Dermis microvascular lymphatic vessel endothelial cell (primary cell): ENCODE measurements at places on chromosomes 2 and 18.

GRCh38 chr2:188114014-188114413 is 177.7 kb upstream of the GULP1 start:
- DNase-seq, result no peak

GRCh38 chr2:233112776-233113452 is 52.8 kb downstream of the INPP5D start:
- no peak for DNase-seq

- DNase-seq, result no peak
Measured at GRCh38 chr2:130767408-130767775, 12.1 kb downstream of the AMER3 start.

GRCh38 chr2:119694845-119695521 is 16.0 kb downstream of the TMEM177 start:
- no peak for DNase-seq

- no peak for DNase-seq
Measured at GRCh38 chr2:190272457-190272842, 47.2 kb downstream of the HIBCH start.

GRCh38 chr2:238912916-238913875 is 65.3 kb downstream of the TWIST2 start:
- DNase-seq, result no peak

- DNase-seq, result no peak
Measured at GRCh38 chr18:45254709-45255082, 360.6 kb upstream of the SLC14A2 start.

DNA sequence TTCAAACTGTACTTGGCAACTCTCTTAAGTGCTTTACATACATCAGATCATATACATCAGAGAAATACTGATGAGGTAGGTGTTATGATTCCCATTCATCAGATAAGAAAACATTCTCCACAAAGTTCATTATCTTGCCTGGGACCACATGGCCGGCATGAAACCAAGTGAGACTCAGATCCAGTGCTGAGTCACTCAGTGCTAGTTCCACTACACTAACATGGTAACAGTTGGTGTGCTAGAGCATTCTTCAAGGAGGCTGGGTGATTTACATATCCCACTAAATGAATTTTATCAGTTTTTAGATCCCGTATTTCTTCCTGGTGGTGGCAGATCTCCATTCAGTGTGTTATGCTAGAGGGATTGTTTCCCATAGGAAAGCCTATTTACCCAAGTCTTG is 772.0 kb downstream of the CNTNAP5 start:
- DNase-seq, result no peak

DNA sequence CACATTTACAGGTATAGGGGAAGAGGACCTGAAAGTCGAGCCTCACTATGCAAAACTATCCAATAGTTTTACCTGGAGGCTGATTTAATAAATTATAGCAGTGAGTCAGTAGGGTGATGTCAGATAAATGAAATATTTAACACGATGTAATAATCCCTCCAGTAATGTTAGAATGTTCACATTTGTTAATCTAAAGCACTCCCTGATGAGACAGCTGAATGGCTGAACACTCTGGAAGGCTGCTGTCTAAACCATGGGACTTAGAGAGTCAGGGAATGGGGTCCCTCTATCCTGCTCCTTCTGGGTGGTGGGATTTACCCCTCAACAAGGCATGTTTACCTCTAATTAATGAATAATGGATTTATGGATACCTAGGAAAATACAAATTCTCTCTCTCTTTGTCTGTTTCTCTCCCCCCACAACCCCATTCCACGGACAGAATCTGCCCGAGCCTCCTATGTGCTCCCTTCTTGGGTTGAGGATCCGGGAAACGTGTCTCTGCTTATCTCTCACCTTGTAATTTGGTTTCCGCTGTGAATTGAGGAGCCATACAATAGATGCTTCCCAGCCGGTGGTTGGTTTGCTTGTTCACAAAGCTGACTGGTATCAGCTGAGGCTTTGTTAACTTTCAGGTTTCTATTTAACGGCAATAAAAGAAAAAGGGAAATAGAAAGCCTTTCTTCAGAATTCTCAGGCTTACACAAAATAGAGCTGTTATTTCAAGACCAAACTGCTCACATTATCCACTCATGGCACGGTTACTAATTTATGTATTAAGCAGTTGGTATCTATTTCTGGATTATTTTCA is 25.9 kb downstream of the LRRC30 start:
- no peak for DNase-seq

DNA sequence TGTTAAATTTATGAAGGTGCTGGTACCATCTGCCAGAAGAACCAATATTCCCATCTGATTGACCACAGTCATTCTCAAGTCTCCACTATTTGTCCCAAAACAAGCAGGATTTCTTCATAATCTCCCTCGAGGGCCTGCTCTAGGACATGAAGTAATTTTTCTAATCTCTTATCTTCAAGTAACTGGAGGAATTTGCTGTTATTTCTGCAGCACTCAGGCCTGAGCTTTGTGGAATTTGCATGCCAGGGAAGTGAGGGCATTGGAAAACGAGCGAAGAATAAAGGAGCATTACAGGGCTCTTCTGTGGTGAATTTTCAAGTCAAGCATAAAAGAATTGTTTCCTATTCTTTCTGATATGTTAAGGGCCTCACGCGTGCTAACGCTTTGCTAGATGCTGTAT is 161.2 kb upstream of the EPAS1 start:
- DNase-seq, result no peak

DNA sequence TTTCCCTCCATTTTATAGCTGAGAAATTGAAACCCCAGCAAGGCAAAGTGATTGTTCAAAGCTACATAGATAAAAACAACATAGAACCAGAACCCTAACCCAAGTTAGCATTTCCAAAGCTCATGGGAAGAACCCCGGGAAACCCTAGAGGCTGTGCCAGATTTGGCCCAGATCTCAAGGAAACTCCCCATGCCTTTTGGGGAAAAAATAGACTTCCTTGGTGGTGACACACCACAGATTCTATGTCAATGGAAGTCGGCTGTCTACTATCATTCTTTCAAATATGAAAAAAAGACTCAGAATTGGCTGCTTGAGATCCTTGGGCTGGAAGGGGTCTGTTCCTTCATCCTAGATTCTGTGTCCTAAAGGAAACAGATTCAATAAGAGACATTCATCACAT is 8.4 kb downstream of the COL6A3 start:
- no peak for DNase-seq

DNA sequence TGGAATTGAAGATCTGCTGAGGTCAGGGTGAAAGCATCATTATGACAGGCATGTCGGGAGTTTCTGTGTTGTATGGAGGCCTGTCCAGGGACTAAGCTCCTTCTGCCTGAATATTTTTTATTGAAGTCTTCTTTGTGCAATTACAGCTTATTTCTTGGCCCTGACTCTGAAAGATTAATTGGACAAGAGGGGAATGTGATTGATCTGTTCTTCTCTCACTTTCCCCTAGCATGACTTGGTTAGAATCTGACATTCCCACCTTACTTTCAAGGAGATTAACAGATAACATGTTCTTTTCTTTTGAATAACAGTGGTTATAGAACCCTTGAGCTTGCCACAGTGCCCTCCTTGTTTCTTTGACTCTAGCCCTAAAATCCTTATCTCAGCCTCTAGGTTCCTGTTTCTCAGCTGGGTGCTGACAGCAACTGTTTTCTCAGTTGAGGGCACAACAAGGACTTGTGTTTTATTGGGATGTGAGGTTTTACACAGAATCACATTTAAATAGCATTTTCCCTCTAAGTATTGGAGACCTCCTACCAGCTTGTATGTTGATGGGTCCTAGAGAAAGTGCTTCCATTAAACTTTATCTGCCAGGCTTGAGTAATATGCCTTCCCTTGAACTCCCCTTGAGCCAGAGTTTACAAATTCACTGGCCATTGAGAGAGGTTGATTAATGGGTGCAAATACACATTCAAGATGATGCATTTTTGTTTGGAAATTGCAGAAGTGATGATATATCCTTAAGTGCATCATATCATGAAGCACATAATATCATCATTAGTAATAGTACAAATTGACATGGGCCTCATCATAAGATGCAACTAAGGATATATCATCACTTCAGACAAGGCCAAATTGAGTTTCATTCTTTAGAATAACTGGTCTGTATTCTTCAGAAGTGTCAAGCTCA is 12.5 kb downstream of the TTLL4 start:
- no peak for DNase-seq

DNA sequence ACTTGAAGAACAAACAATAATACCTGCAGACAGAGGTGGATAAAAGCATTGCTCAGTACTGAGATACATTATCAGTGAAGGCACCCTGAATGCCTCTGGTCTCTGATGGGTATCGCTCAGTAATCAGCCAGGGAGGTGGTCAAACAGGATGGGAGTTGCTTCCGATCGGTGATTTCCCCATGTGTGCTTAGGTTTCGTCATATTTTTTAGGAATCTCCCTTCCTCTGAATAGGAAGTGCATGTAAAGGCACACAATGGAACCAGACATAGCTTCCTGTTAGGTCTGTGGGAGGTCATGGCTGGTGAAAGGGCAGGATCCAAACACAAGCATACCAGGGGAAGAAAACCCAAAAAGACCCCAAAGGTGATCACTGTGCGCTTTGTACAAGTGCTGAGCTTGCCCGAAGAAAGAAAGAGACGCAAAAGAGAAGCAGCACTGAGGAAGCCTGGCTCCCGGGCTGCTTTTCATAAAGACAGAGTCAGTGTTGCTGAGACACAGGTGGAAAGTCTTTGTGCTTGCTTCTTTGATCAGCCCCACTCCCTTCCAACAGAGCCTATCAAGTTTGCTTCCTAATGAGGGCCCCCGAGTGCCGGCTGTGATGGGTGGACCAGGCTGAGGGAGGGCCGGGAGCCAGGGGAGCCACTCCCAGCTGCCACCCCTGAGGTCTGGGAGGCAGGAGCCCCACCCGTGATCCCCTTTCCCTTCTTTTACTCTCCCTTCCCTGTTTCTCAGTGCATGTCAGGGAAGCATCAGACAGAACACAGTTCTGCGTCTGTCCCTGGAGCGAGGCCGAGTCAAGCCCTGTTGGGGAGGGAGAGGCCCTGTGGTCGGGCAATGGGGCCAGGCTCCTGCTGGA is 138.2 kb downstream of the SH3RF3 start:
- DNase-seq, result peak; percentile 93

DNA sequence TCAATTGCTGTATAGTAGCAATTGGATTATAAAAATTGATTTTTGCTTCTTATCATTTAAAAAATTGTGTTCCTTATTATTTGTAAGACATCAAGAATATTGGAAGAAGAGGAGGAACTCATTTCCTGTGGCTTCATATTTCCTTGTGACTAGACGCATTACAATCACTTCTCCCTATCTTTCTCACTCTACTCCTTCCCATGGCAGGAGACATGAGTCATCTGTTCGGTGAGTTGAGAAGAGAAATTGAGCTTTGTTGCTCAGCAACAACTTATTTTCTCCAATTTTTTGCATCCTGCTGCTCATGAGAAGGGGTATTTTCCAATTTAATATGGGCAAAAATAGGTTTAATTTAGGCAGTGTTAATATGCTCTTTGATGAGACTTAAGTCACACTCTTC is 1783.9 kb downstream of the SUCLG1 start:
- DNase-seq, result no peak

DNA sequence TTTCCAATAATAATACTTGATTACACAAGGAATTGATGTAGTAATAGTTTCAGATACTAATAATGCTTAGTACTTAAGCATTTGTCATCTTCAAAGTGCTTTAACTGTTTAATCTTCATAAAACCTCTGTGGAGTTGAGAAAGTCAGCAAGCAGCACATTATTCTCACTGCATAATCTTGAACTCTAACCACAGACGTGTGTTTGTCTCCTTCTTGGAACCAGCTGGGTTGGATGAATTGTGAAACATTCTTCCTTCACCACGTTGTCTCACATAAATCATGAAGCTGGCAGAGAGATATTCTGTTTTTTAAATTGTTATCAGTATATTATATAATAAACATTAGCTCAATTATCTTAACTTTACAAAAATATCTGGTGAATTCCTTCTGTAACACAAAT is 55.1 kb upstream of the LDAH start:
- DNase-seq, result no peak

- DNase-seq, result no peak
Measured at GRCh38 chr2:27308359-27308881, at the start of gene UCN. Gene UCN (minus strand): TSS chr2:27308445. CDS start chr2:27307895, 550 bp downstream.

DNA sequence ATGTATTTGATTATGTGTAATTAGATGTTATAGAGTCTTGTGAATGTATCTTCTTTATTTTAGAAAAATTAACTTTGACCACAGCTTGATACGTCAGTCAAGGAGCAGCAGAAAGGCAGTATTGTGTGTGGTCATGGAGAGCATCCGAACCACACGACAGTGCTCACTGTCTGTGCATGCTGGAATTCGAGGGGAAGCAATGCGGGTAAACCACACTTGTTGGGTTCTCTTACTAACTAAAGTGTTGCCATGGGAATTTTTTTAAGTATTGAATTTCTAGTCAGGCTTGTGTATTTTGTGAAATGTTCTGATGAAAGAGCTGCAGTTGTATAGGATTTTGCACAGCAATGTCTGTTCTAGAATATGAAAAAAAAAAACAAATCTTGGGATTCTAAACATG is 4.8 kb downstream of the PJVK start:
- DNase-seq, result no peak

GRCh38 chr18:9884532-9885140 is 1.1 kb upstream of the TXNDC2 start:
- no peak for DNase-seq

DNA sequence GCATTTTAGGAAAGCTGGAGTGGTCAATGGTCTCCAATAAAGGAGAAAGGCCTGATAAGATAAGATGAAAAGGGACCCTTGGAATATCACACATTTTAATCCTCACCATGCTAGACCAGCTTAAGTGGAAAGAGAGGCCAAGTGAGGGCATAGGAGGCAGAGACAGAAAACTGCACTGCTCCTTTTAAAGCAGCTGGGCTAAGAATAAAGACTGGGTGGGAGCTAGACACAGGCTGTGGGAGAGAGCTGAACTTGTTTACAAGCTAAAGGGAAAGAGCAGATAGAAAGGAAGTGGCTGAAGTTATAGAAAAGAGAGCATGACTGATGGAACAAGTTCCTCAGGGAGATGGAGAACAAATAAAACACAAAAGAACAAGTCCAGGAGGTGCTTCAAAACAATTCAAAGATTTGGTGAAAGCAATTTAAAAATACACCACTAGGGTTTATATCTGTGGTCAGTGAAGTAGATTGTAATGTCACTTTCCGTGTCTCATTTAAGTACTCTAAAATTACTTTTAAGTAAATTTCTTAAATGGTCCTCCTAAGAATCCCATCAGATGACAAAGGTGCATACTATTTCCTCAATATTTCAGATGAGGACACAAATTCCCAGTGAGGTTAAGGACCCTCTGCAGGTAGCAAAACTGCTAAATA is 7.5 kb downstream of the COL5A2 start:
- peak; percentile 40 for DNase-seq

- DNase-seq, result no peak
Measured at GRCh38 chr2:69685321-69686048, 41.9 kb upstream of the AAK1 start.

- no peak for DNase-seq
Measured at GRCh38 chr2:5959836-5960820, 267.9 kb downstream of the SOX11 start.

GRCh38 chr2:160355080-160355479 is 138.5 kb downstream of the RBMS1 start:
- no peak for DNase-seq

DNA sequence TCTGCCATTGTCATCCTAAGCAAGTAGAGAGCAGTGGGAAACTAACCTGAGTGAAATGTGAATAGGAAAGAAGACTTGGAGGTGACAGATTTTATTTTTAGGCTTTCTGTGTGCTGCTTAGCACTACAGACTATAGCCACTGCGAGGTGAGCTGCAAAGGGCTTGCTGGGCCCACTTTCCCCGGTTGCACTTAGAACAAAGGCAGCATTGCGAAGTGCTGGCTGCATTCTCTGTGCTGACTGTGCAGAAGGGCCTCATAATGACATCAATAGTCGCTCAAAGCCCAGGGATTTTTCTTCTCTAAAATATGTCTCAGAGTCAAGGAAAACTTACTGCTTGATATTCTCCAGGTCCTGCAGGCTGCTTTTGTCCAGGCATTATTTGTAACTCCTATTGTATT is 592.1 kb downstream of the TDRD15 start:
- DNase-seq, result no peak
